Esophagus squamous epithelium (tissue), 5 donors: ENCODE measurements at places on chromosomes 3 and 15.

GRCh38 chr15:91318931-91319330 lies 218.9 kb downstream of the SV2B start:
- no peak for DNase-seq

- DNase-seq, result no peak
Measured at GRCh38 chr15:40354408-40355171, 3.4 kb upstream of the DISP2 start.

DNA sequence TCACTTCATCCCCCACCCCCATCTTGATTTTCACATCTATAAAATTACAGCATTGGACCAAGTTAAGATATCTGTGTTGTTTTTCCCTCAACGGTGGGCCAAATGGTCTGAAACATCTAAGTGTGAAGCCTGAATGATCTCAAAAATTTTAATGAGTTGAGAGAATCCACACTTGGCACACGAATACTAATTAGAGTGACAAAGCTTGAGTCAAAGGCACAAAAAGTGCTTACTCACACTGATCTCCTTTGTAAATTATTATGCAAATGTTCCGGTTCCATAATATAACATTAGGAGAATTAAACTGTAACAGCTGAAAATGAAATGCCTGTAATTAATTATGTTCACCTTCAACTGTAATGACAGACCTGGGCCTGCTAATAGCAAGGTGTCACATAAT lies 33.6 kb downstream of the GPR176 start:
- DNase-seq, result no peak

DNA sequence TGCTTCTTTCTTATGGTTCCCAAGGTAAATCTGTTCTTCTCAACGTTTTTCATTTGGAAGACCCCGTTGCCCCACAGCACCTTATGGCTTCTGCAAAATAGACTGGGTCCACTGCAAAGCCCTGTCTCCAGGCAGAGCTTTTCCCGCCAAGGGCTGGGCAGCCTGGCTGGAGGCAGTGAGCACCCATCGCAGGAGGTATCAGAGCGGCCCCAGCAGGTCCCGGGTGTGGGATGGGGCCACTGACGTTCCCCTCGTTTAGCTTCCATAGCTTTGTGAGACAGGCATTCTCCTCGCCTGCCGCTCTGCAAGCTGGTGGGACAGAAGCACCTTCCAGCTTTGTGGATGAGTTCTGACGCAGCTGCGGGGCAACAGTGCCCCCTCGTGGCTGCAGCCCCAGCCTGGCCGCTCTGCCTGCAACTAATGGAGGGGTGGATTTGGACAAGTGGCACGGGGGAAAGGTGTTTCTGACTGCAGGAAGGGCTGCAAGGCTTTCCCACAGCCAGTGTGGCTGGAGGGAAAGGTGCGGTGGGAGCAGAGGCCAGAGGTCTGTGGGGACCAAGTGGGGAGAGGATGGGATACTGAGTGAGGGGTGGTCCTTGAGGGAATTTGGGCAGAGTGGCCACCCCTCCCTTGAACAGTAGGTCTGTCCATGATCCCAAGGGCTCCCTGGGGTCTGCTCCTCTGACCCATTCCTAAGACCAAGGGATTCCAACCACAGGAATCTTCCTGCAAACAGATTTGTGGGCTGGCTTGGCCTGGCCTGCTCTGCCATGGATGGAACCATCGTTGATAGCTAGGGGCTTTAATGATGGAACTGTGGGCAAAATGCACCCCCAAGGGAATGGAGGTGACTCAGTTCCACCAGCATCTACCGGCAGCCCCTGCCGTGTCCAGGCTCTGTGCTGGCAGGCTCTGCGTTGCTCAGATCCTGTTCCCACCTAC lies 99.4 kb downstream of the FBLN2 start:
- DNase-seq, result no peak

- no peak for DNase-seq
Measured at GRCh38 chr3:108106031-108106430, 15.2 kb upstream of the CD47 start.

DNA sequence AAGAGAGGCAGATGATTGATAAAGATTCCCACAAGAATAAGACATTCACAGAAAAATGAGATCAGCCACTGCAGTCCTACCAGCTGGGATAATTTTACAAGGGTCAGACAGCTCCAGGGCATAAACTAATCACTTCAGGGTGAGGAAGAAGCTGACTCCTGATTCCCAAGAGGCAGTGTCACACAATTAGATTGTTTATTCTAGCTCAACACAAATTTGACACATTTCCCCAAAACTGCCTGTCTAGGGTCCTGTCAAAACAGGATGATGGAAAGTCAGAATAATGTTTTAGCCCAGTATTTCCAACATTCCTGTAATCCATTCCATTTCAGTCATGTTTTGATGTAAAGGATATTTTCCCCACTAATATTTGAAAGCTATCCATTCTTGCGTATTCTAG lies 110.8 kb downstream of the TNIK start:
- DNase-seq, result no peak

- no peak for DNase-seq
Measured at GRCh38 chr3:73141525-73141924, 80.1 kb downstream of the EBLN2 start.

- DNase-seq, result no peak
Measured at GRCh38 chr3:4504340-4505261, 11.5 kb downstream of the ITPR1 start.

- DNase-seq, result no peak
Measured at GRCh38 chr3:183895296-183895695, 10.6 kb upstream of the PARL start.

DNA sequence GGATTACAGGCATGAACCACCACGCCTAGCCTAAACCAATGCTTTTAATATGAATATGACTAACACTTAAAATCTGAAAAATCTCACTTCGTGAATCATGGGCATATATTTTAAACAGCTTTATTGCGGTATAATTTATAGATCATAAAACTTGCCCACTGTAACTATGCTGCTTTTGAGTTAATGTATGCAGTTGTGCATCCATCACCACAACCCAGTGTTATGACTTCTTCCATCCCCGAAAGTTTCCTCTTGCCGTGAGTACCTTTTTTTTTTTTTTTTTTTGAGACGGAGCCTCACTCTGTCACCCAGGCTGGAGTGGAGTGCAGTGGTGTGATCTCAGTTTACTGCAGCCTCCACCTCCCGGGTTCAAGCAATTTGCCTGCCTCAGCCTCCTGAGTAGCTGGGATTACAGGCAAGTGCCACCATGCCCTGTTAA lies 7.1 kb downstream of the KAT2B start:
- DNase-seq, result no peak

DNA sequence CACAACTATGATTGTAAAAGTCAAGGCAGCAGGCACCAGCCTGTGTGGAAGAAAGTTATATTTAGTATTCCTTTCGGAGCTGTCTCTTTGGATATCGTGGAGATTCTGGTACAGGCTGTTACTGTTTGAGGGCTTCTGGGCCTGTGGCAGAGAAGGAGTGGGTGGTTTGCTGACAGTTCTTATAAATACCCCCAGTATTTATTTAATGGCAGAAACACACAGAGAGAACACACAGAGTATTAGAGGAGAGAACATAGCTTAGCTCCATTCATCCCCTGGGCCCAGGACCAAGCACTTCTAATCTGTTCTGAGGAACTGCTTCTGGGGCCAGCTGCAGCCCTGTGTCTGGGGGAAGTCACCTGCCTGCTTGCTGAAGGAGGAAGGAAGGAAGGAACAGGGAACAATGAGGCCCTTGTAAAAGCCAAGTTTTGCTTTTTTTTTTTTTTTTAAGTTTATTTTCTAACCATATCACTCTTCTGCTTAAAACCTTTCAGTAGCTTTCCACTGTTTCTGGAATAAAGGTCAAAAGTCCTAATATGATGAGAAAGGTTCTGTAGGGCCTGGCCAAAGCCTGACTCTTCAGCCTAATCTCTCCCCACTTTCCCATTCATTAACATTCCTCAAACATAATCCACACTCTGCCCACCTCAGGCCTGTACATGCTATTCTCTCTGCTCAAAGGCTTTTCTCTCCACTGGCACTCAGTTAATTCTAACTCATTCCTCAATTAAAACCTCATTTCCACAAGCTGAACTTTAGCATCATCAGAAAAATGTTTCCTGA lies 11.8 kb upstream of the PP2D1 start:
- no peak for DNase-seq

DNA sequence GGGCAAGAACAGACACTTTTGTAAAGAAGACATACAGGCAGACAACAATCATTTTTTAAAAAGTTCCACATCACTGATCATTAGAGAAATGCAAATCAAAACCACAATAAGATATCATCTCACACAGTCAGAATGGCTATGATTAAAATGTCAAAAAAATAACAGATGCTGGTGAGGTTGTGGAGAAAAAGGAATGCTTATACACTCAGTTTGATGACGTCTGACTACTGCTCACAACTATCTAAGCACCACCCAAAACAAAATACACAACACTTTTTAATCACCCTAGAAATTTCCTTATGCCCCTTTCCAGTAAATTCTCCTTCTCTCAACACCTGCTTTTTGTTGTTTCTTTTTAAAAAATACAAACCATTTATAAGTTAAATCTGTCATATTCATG lies 228.8 kb downstream of the ISL2 start:
- no peak for DNase-seq

DNA sequence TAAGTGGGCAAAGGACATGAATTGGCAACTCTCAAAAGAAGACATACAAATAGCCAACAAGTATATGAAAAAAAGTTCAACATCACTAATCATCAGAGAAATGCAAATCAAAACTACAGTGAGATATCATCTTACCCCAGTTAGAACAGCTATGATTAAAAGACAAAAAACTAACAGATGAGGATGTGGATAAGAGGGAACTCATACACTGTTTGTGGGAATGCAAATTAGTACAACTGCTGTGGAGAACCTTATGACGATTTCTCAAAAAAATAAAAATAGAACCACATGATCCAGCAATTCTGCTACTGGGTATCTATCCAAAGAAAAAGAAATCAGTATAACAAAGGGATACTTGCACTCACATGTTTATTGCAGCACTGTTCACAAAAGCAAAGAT lies 28.6 kb downstream of the NEK10 start:
- no peak for DNase-seq

DNA sequence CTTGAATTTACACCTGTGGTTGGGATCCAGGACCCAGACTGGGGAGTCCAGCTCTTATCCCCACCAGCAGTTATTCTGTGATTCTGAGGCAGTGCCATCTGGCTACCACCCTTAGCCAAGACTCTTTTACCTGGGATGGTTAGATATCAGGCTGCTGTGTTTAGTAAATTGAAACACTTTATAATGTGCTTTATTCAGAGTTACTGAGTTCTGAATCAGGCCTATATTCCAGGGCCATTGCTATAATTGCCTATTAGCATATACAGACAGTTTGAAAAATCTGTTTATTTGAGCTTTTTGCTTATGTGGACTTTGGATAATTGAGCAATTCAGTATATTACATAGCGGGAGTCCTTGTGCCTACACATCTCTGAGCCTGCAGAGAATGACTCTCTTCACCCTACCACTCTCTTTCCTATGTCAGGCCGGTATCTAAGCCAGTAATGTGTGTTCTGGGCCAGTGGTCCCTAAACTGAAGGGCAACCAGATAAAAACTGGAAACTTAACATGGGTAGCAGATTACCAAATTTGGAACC lies 45.4 kb upstream of the TRAK1 start:
- DNase-seq, result no peak

GRCh38 chr15:36901012-36901411 lies 199.3 kb downstream of the MEIS2 start:
- no peak for DNase-seq

GRCh38 chr3:31064021-31064420 lies 169.6 kb upstream of the GADL1 start:
- no peak for DNase-seq

- DNase-seq, result no peak
Measured at GRCh38 chr3:125098611-125099291, 43.0 kb upstream of the HEG1 start.

GRCh38 chr15:60546744-60547143 lies 67.8 kb upstream of the ICE2 start:
- no peak for DNase-seq

- DNase-seq, result no peak
Measured at GRCh38 chr3:170560296-170560695, 25.6 kb downstream of the SLC7A14 start.

- DNase-seq, result no peak
Measured at GRCh38 chr3:182258538-182259177, 534.6 kb upstream of the ATP11B start.

GRCh38 chr3:197302696-197303341 lies 4.4 kb upstream of the DLG1 start:
- no peak for DNase-seq

GRCh38 chr15:74906067-74906449 lies 593 bp downstream of the FAM219B start:
- DNase-seq, result no peak

DNA sequence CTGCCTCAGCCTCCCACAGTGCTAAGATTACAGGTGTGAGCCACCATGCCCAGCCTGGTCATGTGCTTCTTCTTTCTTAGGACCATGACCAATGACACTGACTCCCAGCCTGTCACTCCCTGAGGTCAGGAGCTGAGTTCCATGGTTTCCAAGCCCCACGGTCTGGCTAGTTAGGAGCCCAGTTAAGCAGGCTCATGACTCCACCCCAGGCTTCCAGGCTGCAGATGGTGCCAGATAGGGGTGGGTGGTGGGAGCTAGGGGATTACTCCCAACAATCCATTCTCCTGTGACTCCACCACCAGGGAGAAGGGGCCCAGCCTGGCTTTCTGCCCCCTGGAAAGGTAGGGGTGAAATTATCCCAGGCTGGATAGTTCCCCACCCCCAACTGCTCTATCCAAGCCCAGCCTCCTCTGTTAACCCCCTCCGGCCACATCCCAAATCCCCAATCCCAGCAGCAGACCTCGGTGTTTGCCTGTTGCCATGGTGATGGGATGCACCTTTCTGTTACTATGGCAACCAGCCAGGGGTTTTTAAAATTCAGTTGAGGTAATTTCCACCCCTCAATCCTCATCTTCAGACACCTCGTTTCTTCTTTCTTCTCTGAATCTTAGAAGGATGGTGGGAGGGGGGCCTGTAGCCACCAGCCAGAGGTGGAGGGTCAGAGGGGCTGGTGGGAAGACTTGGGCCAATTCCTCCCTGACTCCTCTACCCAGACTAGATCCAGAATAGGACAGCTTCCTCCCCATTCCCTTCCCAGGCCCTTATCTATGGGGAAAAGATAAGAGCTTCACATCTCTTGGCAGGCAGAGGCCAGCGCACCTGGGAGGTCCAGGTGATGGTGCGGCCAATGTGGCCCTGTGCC lies 22.5 kb upstream of the SEMA3F start:
- no peak for DNase-seq

DNA sequence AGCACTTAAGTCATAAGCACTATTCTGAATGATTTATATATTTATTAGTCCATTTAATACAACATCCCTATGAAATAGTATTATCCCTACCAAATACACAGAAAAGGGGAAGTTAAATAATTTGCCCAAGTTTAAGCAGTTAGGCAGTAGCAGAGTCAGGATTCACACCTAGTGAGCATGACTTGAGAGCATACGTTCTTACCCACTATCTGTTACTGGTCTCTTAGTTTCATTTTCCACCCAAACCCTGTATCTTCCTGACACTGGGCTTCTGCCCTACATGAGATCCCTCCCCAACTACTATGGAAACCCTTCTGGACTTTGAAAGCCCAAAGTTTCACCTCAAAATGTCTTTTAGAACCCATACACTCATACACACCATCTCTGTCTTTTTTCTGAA lies 4.4 kb upstream of the ATOSA start:
- no peak for DNase-seq
